Ureter (tissue), 1 donor: ENCODE measurements at places on chromosomes 2 and 18. TPM values are rescaled to one million over a fixed set of nuclear protein-coding genes. Genes with fewer than 3 reads are reported as not detected.

CPO gene
- not detected for total RNA-seq

GPR39 gene
- 13.2 TPM for total RNA-seq

CYRIA gene
- 17.4 TPM for total RNA-seq

UGT1A8 gene
- 4.4 TPM for total RNA-seq

FNDC4 gene
- 3.7 TPM for total RNA-seq

DHRS9 gene
- 1.1 TPM for total RNA-seq

DSEL gene
- 6.3 TPM for total RNA-seq

KRTCAP3 gene
- total RNA-seq = 52.9 TPM

UGT1A9 gene
- 1.5 TPM for total RNA-seq

IHH gene
- not detected for total RNA-seq

REG1B gene
- total RNA-seq = not detected

CGREF1 gene
- 1.9 TPM for total RNA-seq

UPP2 gene
- not detected for total RNA-seq

HRH4 gene
- not detected for total RNA-seq

PRSS56 gene
- total RNA-seq = not detected

LYPD6B gene
- 76.0 TPM for total RNA-seq

DLX1 gene
- not detected for total RNA-seq

AMER3 gene
- total RNA-seq = not detected

SEMA4F gene
- total RNA-seq = 9.1 TPM

EPB41L3 gene
- total RNA-seq = 43.0 TPM

CSRNP3 gene
- total RNA-seq = 6.4 TPM

PTPRN gene
- total RNA-seq = not detected

LBX2 gene
- 0.36 TPM for total RNA-seq

LRRC30 gene
- total RNA-seq = not detected

SKA1 gene
- 0.39 TPM for total RNA-seq

CNDP1 gene
- total RNA-seq = 0.31 TPM

PLEK gene
- total RNA-seq = 3.7 TPM

B4GALT6 gene
- 8.9 TPM for total RNA-seq

TTN gene
- 3.9 TPM for total RNA-seq

UGT1A5 gene
- 21.3 TPM for total RNA-seq

ZNF396 gene
- total RNA-seq = 4.8 TPM

BCL2 gene
- 13.3 TPM for total RNA-seq

C1QL2 gene
- total RNA-seq = not detected

GCFC2 gene
- total RNA-seq = 23.8 TPM

MTA3 gene
- total RNA-seq = 72.8 TPM

CFC1 gene
- not detected for total RNA-seq

OTX1 gene
- 0.36 TPM for total RNA-seq

SCYGR5 gene
- not detected for total RNA-seq

TANC1 gene
- total RNA-seq = 62.9 TPM
